ENCODE measurements at places on chromosomes 16 and 17.

GRCh38 chr16:57156351-57156703 is 29.5 kb downstream of the PSME3IP1 start:
- no peak for DNase-seq

- no peak for DNase-seq
These were observed 193.9 kb downstream of the IRF8 start for GRCh38 chr16:86092586-86093480.

DNA sequence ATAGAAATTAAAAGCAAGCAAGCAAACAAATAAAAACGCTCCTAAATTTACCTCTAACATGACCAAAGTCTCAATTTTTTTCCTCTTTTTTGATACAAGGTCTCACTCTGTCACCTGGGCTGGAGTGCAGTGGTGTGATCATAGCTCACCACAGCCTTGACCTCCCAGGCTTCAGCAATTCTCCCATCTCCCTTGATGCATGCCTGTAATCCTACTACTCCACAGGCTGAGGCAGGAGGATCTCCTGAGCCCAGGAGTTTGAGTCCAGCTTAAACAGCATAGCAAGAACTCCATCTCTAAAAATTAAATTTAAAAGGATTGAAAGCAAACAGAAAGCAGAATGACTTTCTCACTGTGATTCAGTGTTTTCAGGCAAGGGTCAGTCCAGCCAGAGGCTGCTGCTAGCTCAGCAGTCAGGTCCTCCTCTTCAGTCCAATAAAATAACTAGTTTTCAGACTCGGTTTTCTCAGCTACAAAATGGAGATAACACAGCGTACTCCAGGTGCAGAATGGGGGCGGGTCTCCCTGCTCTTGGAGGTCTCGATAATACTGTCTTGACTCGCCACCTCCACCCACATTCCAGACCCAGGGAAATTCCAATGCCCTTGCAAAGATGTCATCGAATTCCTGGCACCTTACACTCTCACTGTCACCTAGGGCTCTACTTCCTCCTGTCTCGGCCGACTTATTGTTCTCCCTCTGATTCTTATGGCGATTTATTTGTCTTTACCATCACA is 20.7 kb upstream of the MRTFB start:
- no peak for DNase-seq

- peak; percentile 65 for DNase-seq
These were observed 55.0 kb downstream of the PITPNM3 start for GRCh38 chr17:6501359-6501758.

- DNase-seq, result no peak
These were observed 75.9 kb downstream of the HLF start for GRCh38 chr17:55340686-55341085.

DNA sequence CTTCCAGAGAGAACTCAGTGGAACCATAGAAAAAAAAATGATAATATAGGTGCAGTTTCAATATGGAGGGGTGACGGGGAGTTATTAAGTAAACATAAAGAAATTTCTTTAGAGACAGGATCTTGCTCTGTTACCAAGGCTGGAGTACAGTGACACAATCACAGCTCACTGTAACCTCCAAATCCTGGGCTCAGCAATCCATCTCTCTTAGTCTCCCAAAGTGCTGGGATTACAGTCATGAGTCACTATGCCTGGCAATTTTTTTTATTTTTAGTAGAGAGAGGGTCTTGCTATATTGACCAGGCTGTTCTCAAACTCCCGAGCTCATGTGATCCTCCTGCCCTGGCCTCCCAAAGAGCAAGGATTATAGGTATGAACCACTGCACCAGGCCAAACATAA is 48.8 kb downstream of the NLRC5 start:
- no peak for DNase-seq

DNA sequence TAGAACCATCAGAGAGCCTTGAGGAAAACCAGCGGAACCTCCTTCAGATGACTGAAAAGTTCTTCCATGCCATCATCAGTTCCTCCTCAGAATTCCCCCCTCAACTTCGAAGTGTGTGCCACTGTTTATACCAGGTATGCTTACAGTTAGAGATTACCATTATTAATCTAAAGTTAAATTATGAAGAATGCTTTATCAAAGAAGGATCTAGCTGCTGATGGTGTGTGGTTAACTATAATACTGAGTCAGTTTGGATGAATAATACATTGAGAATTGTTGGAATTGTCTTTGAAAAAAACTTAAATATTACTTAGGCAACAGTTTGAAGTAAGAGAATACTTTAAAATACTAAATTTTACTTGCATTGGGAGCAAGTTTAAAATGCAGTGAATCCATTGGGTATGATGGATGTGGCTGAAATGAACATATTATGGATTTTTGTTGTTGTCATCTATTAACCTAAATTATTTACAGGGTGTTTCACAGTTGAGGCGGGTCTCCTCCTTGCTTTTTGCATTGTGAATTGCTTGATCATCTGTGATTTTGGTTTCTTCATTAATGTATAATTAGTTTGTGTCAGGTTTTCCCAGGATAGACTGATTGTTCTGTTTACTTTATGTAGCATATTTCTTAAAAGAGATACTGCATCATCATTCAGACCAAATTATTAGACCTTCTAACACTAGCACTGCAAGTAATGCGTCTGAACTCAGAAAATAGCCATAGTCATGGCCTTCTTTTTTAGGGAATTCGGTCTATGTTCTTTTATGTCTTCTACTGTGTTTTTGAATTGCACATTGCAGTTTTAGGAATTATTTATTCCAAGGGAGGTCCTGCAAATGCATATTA is 47.8 kb downstream of the OMG start:
- DNase-seq, result no peak

DNA sequence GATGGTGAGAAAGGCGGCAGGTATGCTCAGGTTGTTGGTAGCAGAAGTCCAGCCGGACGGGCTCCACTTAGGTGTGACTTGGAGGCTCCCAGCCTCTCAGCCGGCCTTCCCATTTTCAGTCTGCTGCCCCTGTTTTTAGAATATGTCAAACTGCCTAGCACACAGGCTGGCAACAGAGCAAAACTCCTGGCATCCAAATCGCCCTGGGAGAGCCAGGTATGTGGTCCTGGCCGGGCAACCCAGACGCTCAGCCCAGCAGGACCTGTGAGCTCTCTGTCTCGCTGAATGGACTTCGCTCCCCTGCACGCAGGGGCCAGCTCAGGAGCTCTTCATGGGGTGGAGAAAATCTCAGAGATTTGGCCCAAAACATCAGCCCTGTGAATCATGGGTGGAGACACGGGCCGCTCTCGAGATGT is 147.9 kb upstream of the CHMP6 start:
- DNase-seq, result no peak

GRCh38 chr17:18158022-18158600 is 25.5 kb upstream of the ALKBH5 start:
- peak; percentile 92 for DNase-seq

DNA sequence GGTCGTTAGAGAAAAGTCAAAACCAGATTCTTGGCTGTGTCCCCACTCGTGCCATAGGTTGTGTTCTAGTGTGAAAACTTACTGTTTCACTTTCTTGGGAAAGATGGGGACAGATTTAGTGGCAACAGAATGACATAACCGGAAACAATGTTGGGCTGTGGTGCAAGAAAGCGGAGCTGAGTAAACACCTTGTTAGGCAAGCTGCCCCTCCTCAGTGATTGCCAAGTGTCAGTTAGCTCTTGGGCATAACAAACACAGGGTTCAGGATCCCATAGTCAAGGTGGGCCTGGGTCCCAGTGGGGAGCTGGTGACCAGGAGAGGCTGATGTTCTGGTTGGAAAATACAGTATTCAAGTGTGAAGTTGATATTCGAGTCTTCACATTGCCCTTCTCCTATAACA is 15.4 kb downstream of the UBN1 start:
- DNase-seq, result peak; percentile 29

- no peak for DNase-seq
These were observed 33.7 kb downstream of the CPSF4L start for GRCh38 chr17:73227944-73228343.

DNA sequence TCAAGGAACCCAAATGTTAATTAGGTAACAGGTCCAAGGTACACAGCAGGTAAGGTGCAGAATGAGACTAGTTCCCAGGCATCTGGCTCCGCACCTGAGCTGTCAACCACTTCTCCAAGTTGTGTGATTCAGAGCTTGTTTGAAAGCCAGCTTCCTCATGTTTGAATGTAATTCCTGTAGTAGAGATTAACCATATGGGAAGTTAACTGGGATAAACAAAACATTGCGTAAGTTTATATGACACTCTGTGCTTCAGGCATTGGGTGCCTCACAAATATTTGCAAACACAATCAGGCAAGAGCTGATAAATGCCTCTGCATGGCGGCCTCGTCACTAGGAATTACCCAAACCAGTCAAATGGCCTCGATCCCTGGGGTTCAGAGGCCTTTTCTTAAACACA is 27.9 kb upstream of the CPHXL start:
- no peak for DNase-seq

DNA sequence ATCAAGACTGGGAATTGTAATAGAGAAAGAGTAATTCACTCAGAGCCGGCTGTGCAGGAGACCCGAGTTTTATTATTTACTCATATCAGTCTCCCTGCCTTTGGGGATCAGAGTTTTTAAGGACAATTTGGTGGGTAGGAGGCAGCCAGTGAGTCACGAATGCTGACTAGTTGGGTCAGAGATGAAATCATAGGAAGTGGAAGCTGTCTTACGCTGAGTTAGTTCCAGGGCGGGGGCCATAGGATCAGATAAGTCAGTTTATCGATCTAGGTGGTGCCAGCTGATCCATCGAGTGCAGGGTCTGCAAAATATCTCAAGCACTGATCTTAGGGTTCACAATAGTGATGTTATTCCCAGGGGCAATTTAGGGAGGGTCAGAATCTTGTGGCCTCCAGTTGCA is 20.2 kb upstream of the GUCY2D start:
- no peak for DNase-seq

DNA sequence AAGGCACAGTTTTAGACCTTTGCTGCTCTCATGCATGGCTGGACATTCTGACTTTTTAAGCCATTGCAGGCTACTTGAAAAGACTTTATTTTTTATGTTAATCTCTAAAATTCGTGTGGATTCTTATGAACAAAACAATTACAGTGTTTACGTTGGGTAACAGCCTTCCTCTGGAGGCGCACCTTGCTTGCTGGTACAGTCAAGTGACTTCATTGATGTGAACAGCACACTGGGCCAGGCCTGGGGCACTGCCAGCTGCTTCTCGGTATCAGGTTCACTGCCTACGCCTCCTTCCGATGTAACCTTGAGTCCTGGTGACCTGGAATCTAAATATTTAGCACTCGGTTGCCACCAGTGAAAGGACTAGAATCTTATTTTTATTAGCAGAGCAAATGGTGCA is 27.8 kb downstream of the MARCHF10 start:
- no peak for DNase-seq

DNA sequence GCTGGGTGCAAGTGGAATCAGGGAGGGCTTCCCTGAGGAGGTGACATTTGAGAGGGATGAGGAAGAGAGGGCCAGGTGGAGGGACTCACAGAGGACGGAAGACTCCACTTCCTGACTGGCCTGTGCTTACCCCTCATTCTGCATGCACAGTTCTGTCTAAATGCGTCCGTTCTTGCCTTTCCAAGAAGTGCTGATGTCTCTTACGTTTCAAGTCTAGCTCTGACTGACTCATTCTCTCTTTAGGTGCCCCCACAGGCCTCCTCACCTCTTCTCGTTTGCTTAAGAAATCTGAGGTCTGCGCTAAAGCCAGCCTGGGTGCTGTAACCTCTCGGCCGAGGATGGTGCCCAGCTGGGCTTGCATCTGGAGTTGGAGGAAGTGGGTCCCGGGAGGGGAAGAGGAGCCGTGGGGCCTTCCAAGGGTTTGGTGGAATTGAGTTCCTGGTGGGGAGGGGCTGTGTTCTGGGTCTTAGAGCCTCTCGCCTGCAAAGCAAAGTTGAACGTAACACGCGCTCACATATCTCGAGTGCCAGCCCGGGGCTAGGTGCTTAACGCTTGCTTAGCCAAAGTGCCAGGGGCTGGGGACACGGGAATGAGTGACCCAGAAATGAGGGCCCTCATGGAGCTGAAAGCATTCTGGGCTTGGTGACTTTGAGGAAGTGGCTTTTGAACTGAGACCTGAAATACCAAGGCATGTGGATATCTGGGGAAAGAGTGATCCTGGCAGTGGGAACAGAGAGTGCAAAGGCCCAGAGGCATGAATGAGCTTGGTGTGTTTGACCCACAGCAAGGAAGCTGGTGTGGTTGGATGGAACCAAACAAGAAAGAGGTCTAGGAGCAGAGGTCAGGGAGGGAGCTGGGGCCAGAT is 4.8 kb downstream of the IL4R start:
- DNase-seq, result peak; percentile 84

DNA sequence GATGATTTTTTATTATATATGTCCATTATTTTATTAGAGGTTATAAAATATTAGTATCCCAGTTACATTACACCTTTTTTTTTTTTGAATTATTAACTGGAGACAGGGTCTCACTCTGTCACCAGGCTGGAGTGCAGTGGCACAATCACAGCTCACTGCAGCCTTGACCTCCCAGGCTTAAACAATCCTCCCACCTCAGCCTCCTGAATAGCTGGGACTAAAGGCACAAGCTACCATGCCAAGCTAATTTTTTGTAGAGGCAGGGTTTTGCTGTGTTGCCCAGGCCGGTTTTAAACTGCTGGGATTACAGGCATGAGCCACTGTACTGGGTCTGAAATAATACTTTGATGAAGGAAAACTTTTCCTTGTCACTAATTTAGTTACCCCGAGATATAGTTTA is 63.6 kb downstream of the VMP1 start:
- DNase-seq, result no peak

GRCh38 chr17:31389657-31390381 is 1.7 kb upstream of the RAB11FIP4 start:
- peak; percentile 43 for DNase-seq

DNA sequence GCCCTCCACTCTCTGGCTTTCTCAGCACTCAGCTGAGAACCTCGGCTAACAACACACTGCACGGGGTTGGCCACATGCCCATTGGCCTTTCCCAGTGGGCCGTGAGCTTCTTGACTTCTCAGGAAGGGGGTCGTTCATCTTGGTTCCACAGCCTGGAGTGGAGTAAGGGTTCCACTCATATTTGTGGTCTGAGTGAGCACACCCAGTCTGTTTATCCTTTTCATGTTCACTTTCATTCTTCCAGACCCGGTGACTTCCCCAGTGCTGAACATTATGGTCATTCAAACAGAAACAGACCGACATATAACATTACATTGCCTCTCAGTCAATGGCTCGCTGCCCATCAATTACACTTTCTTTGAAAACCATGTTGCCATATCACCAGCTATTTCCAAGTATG is 8.2 kb downstream of the MILR1 start:
- no peak for DNase-seq

DNA sequence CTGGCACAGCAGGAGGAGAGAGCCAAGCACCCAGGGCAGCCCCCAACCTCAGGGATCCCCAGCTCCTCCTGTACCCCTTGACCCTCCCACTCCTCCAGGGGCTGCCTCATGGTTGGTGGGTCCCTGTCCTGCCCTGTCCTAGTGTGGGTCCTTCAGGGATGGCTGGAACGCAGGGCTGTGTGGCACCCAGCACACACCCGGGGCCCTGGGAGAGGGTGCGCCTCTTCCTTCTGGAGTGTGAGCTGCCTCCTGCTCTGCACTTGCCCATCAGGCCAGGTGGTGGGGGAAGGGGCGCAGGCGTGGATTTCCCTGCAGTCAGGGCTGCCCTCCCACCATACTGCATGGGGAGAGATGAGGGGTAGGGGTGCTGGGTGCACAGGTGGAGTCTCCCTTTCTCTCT is 42.6 kb downstream of the SOCS1 start:
- no peak for DNase-seq

- no peak for DNase-seq
These were observed 23.2 kb downstream of the CDH3 start for GRCh38 chr16:68668266-68668665.
